ENCODE measurements at places on chromosomes 2 and 18. TPM values are rescaled to one million over a fixed set of nuclear protein-coding genes. Genes with fewer than 3 reads are reported as not detected.

GRCh38 chr18:36567800-36568199 lies 261.0 kb downstream of the TPGS2 start:
- no peak for DNase-seq
- H3K27me3 ChIP-seq: peaks cover 16% of the 10 kb centered on the region
- no peak overlapping the region for H3K4me3 ChIP-seq

Gene TNFRSF11A
- not detected for total RNA-seq

DNA sequence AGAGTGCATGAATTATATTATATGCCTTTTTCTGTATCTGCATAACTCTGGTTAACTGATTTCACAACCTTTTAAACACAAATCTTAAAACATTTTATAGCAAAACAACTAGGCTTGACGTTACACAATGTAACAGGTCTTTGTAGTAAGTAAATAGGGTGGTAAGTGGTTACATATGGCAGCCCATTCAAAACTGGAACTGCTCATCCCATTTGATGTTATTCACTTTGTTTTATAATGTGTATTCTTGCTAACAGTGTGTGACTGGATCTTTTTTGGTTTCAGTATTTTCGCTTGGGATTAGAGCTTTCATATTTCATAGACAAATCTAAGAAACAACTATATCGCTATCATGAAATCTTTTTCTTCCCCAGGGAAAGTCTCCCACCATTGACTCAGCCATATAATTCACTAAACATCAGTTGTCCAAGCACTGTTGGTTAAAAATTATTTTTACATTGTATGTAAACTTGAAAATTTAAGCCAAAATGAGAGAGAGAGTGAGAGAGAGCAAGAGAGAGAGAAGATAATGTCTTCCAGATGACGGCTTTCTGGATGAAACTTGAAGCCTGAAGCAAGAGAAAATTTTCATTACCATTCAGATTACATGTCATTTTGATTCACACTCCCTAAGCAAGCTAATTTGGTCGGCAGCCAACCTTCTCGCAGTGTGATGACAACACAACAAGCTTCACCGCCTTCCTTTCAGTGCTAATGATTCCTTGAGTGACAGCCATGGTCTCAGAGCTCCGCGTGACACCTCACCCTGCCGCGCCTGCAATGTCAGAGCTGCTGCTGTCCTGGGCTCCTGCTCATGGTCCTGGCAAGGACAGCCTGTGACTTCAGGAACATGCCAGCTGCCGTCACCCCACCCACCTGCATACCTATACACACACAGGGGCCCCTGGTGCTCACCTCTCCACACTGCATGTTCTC lies 946.9 kb upstream of the SOX11 start:
- H3K27me3 ChIP-seq: no peaks in the 10 kb centered on the region
- no peak overlapping the region for H3K27ac ChIP-seq
- H3K36me3 ChIP-seq: no peaks in the 10 kb centered on the region
- no peaks in the 10 kb centered on the region for H3K4me1 ChIP-seq

Gene RAB27B
- total RNA-seq: 0.88 TPM

GRCh38 chr18:43863180-43863579 lies 585.9 kb upstream of the SYT4 start:
- no peaks in the 10 kb centered on the region for H3K36me3 ChIP-seq
- H3K4me3 ChIP-seq: no peak overlapping the region

Gene RHBDD1
- 10.1 TPM for total RNA-seq

DNA sequence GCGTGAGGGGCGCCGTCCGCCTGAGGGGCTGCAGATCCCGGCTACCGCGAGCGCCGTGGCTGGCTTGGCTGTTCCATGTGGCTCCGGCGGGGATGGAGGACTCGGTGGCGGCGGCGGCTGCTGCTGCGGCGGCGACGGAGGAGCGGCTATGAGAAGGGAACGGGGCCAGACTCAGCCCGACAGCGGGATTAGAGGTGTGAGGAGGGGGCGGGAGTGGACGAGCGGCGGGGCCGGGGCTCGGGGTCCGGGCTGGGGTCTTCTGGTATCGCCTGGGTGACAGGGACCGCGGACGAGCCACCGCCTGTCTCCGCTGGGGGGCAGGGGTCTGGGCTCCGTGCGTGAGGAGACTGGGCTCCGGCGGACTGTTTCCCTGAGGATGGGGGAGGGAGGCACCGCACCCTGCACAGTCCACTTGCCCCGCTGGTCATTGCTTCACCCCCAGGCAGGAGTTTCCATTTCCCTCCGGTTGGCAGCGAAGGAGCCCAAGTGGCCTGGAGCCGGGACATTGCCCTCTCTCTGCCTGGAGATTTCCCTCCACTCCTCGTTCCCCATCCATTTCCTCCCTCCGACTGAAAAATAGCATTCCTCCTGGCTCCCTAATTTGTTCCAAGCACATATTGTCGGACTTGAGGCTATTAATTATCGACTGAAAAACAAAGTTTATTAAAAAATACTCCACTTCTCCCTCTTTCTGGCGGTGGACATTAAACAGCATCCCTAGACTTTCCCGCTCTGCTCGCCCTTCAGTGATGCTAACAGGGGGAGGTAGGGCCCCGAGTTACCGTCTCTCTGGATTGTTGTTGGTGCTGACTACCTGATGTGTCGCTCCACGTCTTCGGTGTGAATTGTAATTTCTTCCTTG lies 577 bp downstream of the EHBP1 start:
- peak; percentile 75 for DNase-seq
- peak overlapping the region; percentile 51 for H3K4me3 ChIP-seq
- H3K27ac ChIP-seq: peak overlapping the region; percentile 52
- no peaks in the 10 kb centered on the region for H3K27me3 ChIP-seq

Gene SFXN5
- total RNA-seq: 8.2 TPM

DNA sequence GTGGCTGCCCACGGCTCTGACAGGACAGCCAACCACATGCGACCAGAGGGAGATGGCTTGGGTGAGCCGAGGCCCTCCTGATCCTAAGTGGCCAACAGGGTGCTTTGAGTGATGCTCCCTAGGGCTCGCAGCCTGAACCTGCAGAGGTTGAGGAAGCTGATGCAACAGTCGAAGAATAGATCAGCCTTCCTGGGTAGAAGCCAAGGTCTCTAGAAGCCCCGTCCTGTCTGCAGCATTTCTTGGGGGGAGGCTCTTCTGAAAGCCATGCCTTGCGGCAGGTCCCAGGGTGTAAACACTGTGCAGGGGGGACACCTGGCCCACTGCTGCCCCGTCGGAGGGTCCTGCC lies 136.4 kb downstream of the HDAC4 start:
- H3K4me3 ChIP-seq: no peak overlapping the region
- H3K36me3 ChIP-seq: no peaks in the 10 kb centered on the region
- peak overlapping the region; percentile 48 for H3K27ac ChIP-seq

DNA sequence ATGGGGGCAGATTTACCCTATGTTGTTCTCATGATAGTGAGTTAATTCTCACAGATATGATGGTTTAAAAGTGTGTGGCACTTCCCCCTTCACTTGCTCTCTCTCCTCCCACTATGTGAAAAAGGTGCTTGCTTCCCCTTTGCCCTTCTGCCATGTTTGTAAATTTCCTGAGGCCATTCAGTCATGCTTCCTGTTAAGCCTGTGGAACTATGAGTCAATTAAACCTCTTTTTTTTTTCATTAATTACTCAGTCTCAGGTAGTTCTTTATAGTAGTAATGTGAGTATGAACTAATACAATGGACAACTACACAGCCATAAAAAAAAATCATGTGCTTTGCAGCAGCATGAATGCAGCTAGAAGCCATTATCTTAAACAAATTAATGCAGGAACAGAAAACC lies 118.5 kb downstream of the CALCRL start:
- H3K27me3 ChIP-seq: no peaks in the 10 kb centered on the region
- DNase-seq: no peak
- no peak overlapping the region for H3K27ac ChIP-seq
- no peaks in the 10 kb centered on the region for H3K4me1 ChIP-seq
- H3K4me3 ChIP-seq: no peak overlapping the region

DNA sequence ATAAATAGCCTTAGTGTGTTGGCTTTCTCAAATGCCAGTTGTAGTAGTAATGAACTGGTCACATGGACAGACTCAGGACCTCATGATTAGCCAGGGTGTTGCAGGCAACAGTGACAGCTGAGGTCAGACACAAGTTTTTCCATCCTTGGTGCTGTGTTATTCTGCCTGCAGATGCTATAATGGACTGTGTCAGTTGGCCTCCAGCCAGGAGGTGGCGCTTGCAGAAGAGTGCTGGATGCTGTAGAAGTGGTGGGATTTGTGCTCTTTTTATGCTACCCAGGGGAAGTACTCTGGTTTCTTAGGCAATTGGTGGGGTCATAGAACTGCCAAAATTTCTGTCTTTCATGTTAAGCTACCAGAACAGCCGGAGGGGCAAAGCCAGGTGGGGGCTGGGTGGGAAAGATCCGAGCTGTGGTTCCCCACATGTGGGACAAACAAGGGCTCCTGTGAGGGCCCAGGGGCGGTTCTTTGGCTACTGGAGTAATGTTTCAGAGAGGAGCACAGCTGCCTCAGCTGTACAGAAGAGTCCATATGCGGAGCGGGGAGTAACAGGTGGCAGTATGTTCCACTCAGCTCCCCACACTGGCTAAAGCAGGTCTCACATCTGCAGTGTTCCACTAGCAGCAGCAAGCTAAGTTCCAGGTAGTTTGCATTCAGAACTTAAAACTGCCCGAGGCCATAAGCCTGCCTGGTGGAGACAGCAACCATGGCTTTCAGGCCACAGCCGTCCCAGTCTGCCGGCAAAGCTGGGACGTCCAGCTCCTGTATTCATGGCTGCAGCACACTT lies 104.4 kb downstream of the GULP1 start:
- H3K36me3 ChIP-seq: no peaks in the 10 kb centered on the region
- no peak overlapping the region for H3K27ac ChIP-seq
- no peak for DNase-seq

- H3K27ac ChIP-seq: no peak overlapping the region
- no peaks in the 10 kb centered on the region for H3K36me3 ChIP-seq
- H3K4me1 ChIP-seq: no peaks in the 10 kb centered on the region
Measured at GRCh38 chr2:24543252-24543651, 52.2 kb downstream of the NCOA1 start.

GRCh38 chr2:174495365-174496012 lies 8.7 kb upstream of the GPR155 start:
- no peaks in the 10 kb centered on the region for H3K4me1 ChIP-seq
- DNase-seq: no peak
- H3K4me3 ChIP-seq: no peak overlapping the region

- H3K4me1 ChIP-seq: no peaks in the 10 kb centered on the region
- no peaks in the 10 kb centered on the region for H3K36me3 ChIP-seq
- no peak overlapping the region for H3K27ac ChIP-seq
- DNase-seq: peak; percentile 24
- no peaks in the 10 kb centered on the region for H3K27me3 ChIP-seq
Measured at GRCh38 chr2:95260028-95261023, 13.9 kb upstream of the PROM2 start.

DNA sequence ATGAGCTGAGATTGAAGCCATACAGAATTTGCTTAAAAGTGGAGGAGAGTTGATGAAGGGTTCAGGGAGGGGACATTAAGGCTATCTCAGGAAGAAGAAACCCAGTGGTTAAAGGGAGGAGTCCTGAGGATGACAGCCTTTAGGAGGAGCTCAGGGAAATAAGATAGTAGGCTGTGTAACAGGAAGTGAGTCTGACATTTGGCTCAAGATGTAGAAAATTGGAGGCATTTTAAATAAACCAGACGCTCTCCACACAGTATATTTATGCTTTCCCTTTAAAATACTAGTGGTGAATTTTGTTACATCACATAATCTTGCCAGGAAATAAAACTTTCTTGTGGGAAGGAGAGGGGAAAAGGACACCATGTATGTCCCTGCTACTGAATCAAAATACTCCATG lies 11.6 kb downstream of the KCNH7 start:
- no peaks in the 10 kb centered on the region for H3K27me3 ChIP-seq
- no peaks in the 10 kb centered on the region for H3K4me1 ChIP-seq
- no peaks in the 10 kb centered on the region for H3K36me3 ChIP-seq
- no peak overlapping the region for H3K27ac ChIP-seq

DNA sequence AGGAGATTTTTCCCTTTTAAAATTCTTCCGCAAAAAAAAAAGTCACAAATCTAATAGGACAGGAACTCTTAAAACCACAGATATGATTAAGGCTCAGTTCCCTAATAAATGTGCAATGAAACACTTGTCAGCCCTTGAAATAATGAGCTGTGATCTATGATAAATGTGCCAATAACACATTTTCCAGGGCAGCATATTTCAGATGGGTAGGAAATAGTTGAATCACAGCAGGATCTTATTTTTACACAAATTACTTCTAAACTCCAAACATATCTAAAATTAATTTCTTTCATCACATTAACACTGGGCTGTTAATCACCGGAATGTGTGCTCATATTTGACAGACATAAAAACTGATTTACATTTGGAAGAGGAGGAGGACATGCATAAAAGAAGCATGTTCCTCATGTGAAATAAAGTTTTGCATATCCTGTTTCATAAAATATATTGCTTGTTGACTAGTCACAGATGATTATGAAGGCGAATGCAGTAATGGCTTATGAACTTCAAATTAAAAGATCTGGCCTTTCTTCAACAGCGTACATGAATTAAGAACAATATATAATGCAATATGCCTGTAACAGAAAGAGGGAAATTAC lies 281.4 kb downstream of the PAX3 start:
- H3K36me3 ChIP-seq: no peaks in the 10 kb centered on the region
- H3K27ac ChIP-seq: no peak overlapping the region
- H3K4me1 ChIP-seq: no peaks in the 10 kb centered on the region
- no peak overlapping the region for H3K4me3 ChIP-seq
- DNase-seq: no peak

- no peaks in the 10 kb centered on the region for H3K27me3 ChIP-seq
- no peak overlapping the region for H3K4me3 ChIP-seq
- H3K4me1 ChIP-seq: peaks cover 12% of the 10 kb centered on the region
- no peak for DNase-seq
- H3K36me3 ChIP-seq: no peaks in the 10 kb centered on the region
Measured at GRCh38 chr2:204693262-204693661, 148.0 kb downstream of the PARD3B start.

GRCh38 chr2:24586955-24587354 lies 95.9 kb downstream of the NCOA1 start:
- H3K27me3 ChIP-seq: no peaks in the 10 kb centered on the region
- no peaks in the 10 kb centered on the region for H3K4me1 ChIP-seq
- DNase-seq: no peak

DNA sequence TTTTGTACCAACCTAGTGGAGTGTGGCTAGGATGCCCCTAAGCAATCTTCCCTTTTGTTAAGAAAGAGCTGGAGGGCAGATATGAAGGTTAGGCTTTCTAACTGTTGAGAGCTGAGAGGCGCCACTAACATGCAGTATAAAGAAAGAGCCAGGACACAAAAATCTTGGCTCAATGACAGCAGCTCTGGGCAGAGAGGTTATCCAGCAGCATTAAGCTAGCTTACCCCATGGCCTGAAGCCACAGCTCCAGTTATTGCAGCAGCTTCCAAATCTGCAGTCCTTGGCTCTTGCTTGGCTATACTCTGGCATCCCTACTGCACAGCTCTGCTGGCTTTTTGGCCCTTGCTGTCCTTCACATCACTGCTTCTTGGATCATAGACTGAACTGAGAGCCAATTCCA lies 213.4 kb downstream of the GPD2 start:
- H3K27ac ChIP-seq: no peak overlapping the region
- DNase-seq: no peak
- H3K4me1 ChIP-seq: no peaks in the 10 kb centered on the region
- H3K27me3 ChIP-seq: no peaks in the 10 kb centered on the region

Gene C2orf68
- 16.0 TPM for total RNA-seq

Gene MROH2A
- total RNA-seq: not detected
